ENCODE measurements at places on chromosomes 2 and 18.

DNA sequence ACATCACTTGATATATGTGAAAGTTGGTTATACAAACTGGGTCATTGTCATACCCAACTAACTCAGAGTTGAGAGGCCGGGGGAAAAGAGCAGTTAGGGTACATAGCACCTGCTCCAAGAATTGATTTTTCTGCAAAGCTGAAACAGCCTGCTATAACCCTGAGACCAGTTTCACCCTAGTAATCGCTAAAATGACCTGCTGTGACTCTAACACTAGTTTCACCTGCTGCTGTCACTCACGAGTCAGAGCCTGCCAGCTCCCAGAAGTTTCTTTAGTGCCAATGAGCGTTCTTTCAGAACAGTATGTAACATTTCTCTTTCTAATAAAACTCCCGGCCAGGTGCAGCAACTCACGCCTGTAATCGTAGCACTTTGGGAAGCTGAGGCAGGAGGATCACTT is 28.0 kb downstream of the SRSF7 start:
- no peak for DNase-seq

DNA sequence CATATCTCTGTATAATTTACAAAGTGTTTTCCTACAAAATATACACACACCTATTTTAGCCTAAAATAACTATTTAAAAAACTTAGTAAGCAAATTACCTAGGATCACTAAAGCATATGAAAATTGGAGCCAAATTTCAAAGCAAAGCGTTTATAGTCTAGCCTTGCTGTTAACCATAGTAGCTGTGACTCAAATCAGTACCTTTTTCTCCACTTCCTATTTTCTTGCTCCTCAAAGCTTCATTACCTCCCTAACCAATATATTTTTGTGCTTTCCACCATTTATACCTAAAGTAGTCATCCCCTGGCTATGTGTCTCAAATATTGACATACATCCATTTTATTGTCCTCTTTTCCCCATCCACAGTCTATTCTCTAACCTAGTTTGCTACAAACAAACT is 73.1 kb downstream of the ERBB4 start:
- DNase-seq = no peak

DNA sequence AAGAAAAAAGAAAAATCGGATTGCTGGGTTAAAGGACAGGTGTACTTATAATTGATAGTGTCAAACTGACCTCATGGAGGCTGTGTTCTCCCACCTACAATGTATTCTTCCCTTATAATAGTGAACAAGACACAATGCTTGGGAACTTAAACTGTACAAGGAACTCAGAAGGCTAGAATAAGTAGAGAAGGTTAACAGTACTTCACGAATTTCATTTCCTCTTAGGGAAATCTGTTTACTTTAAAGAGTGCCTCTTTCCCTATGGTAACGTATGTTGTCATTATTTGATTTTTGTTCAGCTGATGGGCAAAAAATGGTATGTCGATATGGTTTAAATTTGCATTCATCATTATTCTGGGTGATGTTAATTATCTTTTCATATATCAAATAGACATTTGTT is 9.2 kb upstream of the HK2 start:
- DNase-seq = no peak

DNA sequence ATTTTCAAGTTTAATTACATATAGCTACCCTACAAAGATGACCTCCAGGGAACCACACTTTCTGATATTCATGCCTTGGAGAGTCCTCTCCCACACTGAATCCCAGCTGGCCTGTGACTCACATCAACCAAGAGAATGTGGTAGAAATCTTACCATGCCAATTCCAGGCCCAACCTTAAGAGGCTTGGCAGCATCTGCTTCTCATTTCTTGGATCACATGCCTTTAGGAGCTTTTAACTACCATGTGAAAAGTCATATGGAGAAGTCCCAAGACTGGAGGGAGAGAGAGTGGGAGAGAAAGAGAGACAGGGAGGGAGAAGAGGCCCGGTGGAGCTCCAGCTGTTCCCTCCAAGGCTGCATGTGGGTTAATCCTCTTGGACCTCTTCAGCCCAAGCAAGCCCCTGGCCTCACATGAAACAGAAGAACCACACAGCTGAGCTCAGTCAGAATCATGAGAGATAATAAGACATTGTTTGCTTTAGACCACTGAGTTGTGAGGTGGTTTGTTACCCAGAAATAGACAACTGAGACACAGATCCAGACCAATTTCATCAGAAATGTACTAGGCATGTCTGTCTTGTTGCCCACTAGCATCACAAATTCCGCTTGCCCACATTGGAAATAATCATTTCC is 190.7 kb downstream of the MTCL1 start:
- DNase-seq = no peak

GRCh38 chr2:78132391-78133370 is 610.5 kb upstream of the LRRTM4 start:
- DNase-seq = no peak

DNA sequence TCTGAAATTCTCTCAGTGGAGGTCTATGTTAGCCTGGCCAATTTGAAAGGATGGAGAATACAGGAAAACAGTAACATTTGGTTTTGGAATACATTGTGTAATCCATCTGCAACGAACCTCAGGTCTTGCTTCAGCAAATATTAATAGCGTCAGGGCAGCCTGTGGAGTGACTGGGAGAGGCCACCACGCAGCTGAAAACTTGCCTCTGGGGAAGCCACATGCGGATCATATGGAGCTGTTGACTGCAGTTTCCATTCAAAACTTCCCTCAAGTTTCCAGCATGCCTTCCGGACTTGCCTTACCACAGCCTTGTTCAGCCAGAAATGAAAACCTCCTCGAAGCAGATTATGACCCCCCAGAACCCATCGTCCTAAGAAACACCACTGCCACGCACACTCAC is 25.7 kb downstream of the BCL11A start:
- no peak for DNase-seq

- no peak for DNase-seq
Measured at GRCh38 chr2:16622399-16622968, 43.1 kb downstream of the CYRIA start.

GRCh38 chr18:78965917-78966792 is 13.5 kb upstream of the SALL3 start:
- DNase-seq = no peak

DNA sequence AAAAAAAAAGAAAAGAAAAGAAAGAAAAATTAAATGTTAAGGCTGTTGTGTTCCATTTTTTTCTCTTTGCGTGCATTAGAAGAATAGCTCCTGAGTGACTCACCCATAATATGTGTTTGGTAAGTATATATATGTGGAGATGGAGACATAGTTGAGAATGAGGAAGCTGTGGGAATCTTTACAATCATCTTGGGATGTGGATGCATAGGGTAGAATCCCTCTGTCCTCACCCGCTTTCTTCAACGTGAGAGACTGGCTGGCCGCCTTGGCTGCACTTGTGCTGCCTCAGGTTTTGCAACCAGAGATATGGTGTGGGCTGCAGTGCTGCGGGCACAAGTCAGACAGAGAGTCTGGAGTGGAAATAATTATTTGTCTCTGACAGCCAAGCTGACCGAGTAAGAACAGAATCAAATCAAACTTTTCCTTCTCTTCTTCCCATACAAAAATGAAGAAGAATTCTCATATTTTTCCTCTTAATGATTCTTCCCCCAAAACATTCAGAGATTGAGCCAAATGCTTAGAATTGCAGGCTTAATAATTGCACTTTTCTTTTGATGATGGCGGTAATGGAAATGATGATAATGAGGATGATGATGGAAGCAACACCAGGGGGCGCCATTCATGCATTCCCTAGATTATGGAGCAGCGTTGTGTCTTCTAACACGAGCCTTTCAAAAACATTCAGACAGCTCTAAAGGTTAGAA is 48.5 kb downstream of the SERPINB7 start:
- no peak for DNase-seq

- no peak for DNase-seq
Measured at GRCh38 chr2:65566617-65567016, 134.2 kb upstream of the SPRED2 start.

All from activated CD8-positive, alpha-beta memory T cell treated with anti-CD3 and anti-CD28 coated beads, Interleukin-2, amount 50 U/mL, for 4 hours (primary cell).